Panc1 (cell line): ENCODE measurements at places on chromosomes 7 and 10. TPM values are rescaled to one million over a fixed set of nuclear protein-coding genes. Genes with fewer than 3 reads are reported as not detected.

GIMAP7 gene
- 0.33 TPM for total RNA-seq

- no peak for DNase-seq
Measured at GRCh38 chr10:8039321-8039881, 15.1 kb upstream of the GATA3 start.

PTPRE gene
- 0.44 TPM for total RNA-seq

GRCh38 chr7:84820481-84820880, 366.4 kb downstream of the SEMA3D start:
- no peak for DNase-seq

DNA sequence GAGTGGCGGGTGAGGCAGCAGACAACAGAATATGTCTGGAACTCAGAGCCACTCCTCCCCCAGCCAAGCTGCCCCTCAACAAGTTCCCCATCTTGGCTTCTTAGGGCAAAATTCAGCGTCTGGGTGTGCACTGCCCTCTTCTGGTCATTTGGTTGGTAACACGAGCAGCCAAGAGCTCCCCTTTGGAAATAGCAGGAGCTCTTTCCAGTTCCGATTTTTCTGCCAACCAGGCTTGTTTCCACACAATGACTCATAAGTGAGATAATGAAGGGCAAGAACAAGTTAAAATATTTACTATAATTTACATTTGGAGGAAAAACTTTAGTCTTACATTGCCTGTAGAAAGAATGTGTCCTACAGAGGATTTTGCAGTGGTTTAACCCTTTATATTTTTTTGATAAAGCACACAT, 70.5 kb downstream of the ADCYAP1R1 start:
- DNase-seq, result peak; percentile 64

DNA sequence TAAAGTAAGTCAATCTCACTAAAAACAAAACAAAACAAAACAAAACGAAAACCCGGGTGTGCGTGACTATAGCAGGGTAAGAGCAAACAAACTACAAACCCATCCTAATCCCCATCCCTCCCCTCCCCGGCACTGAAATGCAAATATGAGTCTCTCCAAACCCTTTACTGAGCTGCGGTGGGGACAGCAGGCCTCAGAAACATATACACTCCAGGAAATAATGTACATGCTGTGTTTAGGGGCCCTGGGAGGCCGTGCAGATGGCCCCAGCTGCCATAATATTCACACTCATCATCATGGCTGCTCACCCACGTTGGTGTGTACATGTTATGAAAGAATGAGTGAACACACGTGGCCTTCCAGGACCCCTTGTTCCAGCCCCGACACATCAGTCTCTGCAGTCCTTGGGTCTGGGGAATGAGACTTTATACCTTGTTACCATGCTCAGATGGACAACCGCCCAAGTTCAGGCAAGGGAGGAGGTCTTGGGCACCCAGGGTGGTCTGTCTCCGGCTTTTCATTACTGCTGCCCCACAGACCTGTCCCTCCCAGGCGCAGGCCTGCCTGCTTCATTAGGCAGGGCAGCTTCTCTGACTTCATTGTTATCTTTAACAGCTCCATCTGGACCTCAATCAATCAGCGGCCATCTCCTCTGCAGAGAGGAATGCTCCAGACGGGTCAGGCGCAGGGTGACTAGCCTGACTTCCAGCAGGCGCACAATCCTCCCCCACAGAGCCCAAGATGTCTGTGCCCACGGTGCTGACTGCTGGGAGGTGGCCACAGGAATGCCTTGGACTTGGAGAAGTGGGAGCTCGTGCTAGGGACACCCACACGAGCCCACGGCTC, 20.6 kb downstream of the HSPA12A start:
- no peak for DNase-seq
